Right renal pelvis (tissue), 4 donors: ENCODE measurements at places on chromosomes 11 and 22.

DNA sequence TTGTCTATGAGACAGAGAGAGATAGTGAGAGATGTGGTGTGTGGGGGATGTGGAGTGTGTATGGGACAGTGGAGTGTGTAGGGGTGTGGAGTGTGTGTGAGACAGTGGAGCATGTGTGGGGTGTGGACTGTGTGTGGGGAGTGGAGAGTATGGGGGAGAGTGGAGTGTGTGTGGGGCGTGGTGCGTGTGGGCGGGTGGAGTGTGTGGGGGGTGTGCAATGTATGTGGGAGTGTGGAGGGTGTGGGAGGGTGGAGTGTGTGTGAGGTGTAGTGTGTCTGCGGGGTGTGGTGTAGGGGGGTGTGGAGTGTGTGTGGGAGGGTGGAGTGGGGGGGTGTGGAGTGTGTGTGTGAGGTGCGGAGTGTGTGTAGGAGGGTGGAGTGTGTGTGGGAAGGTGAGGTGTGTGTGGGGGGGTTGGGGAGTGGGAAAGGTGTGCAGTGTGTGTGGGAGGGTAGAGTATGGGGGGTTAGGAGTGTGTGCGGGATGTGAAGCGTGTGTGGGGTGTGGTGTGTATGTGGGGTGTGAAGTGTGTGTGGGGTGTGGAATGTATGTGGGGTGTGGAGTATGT is 356.9 kb downstream of the CADM1 start:
- no peak for DNase-seq

GRCh38 chr11:114298710-114299109 is 2.5 kb downstream of the NNMT start:
- no peak for DNase-seq

DNA sequence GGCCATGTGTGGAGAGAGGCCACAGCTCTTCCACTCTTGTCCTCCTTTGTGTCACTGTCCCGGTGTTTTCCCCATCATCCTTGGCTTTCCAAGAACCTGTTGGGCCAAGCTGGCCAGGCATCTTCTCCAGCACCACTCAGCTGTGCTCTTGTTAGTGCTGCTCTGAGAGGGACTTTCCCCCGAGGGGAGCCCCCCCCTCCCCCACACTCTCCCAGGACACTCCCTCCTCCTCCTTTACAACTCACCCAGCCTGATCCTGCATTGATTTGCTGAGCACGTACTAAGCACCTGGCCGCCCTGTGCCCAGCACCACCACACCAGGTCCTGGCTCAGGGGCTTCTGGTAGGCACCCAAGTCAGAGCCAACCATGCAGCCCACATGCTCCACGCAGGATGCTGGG is 13.2 kb downstream of the TP53AIP1 start:
- no peak for DNase-seq

- no peak for DNase-seq
Observed at GRCh38 chr11:19378814-19379213, 138.1 kb upstream of the E2F8 start.

- no peak for DNase-seq
Observed at GRCh38 chr22:37747080-37747714, 50.3 kb downstream of the TRIOBP start.

DNA sequence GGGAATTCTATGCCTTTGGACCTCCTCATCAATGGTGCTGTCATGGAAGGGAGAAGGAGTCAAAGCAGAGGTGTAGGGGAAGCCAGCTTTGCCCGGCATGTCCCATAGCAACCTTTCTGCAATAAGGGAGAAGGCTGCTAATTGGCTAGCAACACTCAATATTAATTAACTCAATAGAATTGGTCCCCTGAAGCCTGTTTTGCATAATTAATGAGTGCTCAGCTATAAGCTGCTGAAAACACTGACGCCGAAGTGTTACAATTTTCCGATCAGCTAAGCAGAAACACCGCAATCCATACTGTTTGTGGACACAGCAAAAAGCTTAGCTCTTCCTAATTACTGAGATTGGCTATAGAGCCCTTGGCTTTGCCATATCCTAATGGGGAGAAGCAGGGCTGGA is 245.0 kb downstream of the CSNK2A3 start:
- DNase-seq, result no peak

DNA sequence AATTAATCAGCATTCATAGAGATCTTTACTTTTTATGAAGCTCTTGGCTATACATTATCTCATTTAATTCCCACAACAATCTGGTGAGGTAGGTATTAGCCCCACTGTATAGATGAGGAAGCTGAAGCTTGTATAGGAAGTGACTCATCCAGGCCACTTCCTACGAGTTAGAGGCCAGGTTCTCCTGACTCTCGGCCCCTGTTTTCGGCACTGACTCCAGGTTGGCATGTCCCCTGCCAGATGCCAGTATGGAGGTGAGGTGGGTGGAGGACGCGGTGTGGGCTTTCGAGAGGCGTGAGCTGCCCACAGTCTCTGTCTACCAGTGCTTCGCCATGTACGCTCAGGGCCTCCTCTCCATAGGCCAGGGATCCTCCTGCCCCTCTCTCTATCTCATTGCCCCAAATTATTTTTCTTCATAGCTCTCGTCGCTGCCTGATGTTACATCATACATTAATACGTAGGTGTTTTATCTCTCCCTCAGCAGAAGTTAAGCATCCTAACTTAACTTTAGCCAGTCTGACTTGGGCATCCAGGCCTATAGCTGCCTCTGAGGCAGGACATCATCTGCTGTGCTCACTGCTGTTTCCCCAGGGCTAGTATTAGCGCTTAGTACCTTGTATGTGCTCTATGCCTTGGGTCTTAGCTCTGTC is 9.0 kb downstream of the DGAT2 start:
- DNase-seq, result no peak

GRCh38 chr22:30673136-30673535 is 5.5 kb upstream of the DUSP18 start:
- no peak for DNase-seq

GRCh38 chr11:92978271-92979111 is 9.0 kb downstream of the MTNR1B start:
- DNase-seq, result no peak

GRCh38 chr11:125157953-125158680 is 6.4 kb upstream of the PKNOX2 start:
- no peak for DNase-seq

- DNase-seq, result no peak
Observed at GRCh38 chr11:68414496-68415221, 45.9 kb upstream of the PPP6R3 start.

DNA sequence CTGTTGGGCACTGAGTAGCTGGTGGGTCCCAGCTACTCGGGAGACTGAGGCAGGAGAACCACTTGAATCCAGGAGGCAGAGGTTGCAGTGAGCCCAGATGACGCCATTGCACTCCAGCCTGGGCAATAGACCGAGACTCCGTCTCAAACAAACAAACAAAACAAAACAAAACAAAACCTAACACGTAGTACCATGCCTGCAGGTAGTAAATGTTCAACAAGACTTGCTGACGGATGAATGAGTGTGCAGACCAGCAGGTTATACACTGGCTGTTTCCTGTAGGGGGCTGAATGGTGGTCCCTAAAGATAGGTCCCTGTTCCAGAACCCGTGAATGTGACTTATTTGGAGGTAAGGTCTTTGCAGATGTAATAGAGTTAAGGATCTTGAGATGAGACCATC is 12.8 kb upstream of the MRGPRD start:
- DNase-seq, result no peak

DNA sequence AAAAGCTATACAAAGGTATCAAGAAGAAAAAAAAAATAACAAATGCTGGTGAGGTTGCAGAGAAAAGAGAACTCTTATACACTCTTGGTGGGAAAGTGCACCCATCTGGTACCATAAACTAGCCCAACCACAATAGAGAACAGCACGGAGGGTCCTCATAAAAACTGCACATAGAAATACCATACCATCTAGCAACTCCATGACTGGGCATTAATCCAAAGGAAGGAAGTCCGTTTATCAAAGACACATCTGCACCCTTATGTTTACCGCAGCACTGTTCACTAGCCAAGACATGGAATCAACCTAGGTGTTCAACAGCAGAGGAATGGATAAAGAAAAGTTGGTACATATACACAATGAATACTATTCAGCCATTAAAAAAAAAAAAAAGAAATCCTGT is 10.8 kb upstream of the CLDN5 start:
- no peak for DNase-seq

- DNase-seq, result no peak
Observed at GRCh38 chr11:43866520-43866919, 14.1 kb upstream of the ALKBH3 start.

DNA sequence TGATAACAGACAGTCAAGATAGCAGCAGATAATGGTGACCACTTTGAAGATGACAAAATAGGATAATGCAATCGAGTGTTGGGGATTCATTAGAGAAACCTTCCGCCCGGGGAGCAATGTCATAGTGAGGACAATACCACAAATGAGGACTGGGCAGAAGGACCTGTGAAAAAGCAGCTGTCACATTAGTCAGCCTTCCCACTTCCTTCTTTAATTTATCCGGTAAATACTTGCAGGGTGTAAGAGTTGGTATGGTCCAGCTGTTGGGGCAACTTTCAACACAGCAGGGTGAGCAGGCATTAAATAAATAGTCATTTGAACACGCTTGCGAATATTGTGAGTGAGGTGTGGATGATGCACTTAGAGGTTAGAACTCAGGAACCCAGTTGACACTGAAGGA is 132.5 kb upstream of the KIRREL3 start:
- no peak for DNase-seq

DNA sequence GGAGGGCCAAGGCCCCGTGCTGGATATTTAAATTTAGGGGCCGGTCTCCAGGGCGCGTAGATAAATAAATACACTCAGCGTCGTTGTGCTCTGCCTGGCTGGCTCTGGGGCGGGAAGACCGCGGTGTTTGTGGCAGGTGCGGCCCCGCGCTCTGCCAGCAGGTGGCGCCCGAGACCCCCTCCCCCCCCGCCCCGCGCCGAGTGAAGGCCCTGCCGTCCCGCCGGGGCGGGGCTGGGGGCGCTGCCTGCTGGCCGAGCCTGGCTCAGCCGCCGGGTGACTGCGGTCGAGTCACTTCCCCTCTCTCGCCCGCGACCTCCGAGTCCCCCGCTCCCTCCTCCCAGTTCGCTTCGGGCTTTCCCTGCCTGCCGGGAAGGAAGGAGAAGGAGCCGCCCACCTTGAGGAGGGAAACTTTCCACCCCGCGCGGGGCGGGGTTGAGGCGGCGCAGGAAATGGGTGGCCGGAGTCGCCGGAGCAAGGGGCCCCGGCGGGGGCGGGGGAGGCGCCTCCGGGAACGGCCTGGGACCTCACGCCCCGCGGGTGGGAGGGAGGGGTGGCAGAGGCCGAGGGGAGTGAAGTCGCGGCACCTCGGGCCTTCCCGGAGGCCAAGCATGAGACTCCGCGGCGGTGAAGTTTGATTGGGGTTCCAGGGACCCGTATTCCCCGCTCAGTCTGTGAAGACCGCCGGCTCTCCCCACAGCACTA is 1.6 kb upstream of the EHBP1L1 start:
- DNase-seq, result peak; percentile 76
